Sigmoid colon (tissue), 7 donors: ENCODE measurements at places on chromosomes 5 and 9. TPM values are rescaled to one million over a fixed set of nuclear protein-coding genes. Genes with fewer than 3 reads are reported as not detected.

NLN gene
- 6.3 TPM for total RNA-seq

SEMA5A gene
- total RNA-seq = 2.1 TPM

COL23A1 gene
- total RNA-seq = 1.2 TPM

TNFSF15 gene
- total RNA-seq = 10.7 TPM

DNA sequence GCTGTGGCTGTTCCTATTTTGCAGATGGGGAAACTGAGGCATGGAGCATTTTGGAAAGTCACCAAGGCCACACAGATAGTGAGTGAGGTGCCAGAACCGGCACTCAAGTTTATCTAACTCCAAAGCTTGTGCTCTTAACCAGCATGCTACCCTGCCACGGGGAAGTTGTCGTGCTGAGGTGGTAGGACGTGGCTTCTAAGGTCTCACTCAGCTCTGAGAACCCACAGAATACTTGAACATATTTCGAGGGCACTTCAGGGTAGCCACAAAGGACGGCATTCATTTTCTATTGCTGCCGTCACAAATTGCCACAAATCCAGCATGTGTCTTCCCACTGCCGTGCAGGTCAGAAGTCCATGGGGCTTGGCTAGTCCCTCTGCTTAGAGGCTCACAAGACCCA, 116.7 kb downstream of the OLFM1 start:
- peaks cover 9% of the 10 kb centered on the region for H3K27me3 ChIP-seq
- DNase-seq = no peak
- no peaks in the 10 kb centered on the region for H3K4me1 ChIP-seq
- H3K36me3 ChIP-seq = no peaks in the 10 kb centered on the region
- no peak overlapping the region for H3K4me3 ChIP-seq
- no peak overlapping the region for H3K27ac ChIP-seq

CD72 gene
- total RNA-seq = 1.2 TPM

PIP5KL1 gene
- 4.2 TPM for total RNA-seq

DNA sequence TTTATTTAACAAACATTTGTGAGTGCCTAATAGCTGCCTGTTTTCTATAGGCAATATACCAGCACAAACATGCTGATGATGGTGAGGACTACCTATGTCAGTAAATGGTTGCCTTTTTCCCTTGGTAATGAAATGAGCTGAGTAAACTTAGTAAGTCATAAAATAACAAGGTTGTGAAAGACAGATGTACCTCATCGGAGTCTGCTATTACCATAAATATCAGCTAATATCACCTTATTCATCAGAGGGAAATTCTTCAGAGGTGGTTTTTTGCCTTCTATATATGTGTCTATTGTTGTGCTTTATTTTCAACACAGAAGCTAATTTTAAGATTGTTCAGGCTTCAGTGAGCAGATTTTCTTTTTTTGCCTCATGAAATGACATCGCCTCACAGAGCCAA, 1040.5 kb downstream of the DTWD2 start:
- no peaks in the 10 kb centered on the region for H3K4me1 ChIP-seq
- no peaks in the 10 kb centered on the region for H3K27me3 ChIP-seq
- no peak overlapping the region for H3K27ac ChIP-seq
- no peak overlapping the region for H3K4me3 ChIP-seq
- no peaks in the 10 kb centered on the region for H3K36me3 ChIP-seq

MGAT4B gene
- 30.1 TPM for total RNA-seq

DNA sequence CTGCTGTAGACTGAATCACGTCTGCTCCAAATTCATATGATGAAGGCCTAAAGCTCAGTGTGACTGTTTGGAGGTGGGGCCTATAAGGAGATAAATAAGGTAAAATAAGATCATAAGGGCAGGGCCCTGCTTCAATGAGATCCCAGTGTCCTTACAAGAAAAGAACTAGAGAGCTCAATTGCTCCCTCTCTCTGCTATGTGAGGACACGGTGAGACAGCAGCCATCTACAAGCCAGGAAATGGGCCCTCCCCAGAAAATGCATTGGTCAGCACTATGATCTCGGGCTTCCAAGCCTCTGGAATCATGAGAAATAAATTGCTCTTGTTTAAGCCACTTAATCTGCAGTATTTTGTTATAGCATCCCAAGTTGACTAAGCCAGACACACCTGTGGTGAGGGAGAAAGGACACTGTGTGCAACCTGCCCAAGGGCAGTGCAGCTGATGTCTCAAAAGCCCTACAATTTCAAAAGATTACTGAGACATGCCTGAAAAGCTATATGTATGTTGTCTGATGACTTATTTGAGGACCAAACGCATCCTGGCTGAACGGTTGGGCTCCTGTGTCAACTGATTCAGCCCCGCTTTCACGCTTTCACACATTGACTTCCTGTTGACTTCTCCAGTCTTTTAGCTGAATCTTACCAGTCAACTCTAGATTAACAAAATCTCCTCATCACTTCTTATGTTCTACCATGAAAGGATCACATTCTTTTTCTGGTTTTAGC, 13.2 kb downstream of the GZMK start:
- H3K4me3 ChIP-seq = no peak overlapping the region
- no peaks in the 10 kb centered on the region for H3K27me3 ChIP-seq
- H3K27ac ChIP-seq = no peak overlapping the region

NPR3 gene
- total RNA-seq = 17.6 TPM

IFNA2 gene
- total RNA-seq = not detected

GRCh38 chr9:70398145-70398556, 16.3 kb downstream of the KLF9 start:
- H3K4me3 ChIP-seq = no peak overlapping the region
- no peaks in the 10 kb centered on the region for H3K4me1 ChIP-seq
- H3K36me3 ChIP-seq = no peaks in the 10 kb centered on the region
- H3K27me3 ChIP-seq = no peaks in the 10 kb centered on the region
- H3K27ac ChIP-seq = peak overlapping the region; percentile 23

- no peak overlapping the region for H3K4me3 ChIP-seq
- no peaks in the 10 kb centered on the region for H3K4me1 ChIP-seq
- DNase-seq = no peak
- no peaks in the 10 kb centered on the region for H3K36me3 ChIP-seq
- no peak overlapping the region for H3K27ac ChIP-seq
Measured at GRCh38 chr5:135587721-135588663, 9.2 kb upstream of the CXCL14 start.

DNA sequence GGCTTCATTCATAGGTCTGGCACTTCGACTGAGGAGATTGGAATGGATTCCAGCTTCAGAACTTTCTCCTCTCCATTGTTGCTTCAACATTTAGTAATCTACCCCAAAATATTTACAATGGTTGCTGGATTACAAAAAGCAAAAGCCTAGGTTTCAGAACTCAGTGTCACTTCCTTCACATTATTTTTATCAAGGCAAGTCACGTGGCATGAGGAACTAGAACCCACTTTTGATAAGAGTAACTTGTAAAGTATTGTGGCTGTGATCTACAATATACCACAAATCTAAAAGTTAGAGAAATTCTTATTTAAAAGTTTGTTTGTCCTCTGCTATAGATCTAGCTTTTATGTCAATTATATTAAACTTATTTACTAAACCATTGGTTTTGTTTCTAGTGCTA, 39.7 kb upstream of the ANKDD1B start:
- no peak overlapping the region for H3K27ac ChIP-seq
- no peak for DNase-seq
- no peaks in the 10 kb centered on the region for H3K27me3 ChIP-seq
- H3K4me3 ChIP-seq = no peak overlapping the region
- no peaks in the 10 kb centered on the region for H3K36me3 ChIP-seq

GRCh38 chr9:120655005-120655622, 59.2 kb downstream of the MEGF9 start:
- H3K4me1 ChIP-seq = no peaks in the 10 kb centered on the region
- H3K27me3 ChIP-seq = no peaks in the 10 kb centered on the region
- no peak overlapping the region for H3K4me3 ChIP-seq
- DNase-seq = no peak

DNA sequence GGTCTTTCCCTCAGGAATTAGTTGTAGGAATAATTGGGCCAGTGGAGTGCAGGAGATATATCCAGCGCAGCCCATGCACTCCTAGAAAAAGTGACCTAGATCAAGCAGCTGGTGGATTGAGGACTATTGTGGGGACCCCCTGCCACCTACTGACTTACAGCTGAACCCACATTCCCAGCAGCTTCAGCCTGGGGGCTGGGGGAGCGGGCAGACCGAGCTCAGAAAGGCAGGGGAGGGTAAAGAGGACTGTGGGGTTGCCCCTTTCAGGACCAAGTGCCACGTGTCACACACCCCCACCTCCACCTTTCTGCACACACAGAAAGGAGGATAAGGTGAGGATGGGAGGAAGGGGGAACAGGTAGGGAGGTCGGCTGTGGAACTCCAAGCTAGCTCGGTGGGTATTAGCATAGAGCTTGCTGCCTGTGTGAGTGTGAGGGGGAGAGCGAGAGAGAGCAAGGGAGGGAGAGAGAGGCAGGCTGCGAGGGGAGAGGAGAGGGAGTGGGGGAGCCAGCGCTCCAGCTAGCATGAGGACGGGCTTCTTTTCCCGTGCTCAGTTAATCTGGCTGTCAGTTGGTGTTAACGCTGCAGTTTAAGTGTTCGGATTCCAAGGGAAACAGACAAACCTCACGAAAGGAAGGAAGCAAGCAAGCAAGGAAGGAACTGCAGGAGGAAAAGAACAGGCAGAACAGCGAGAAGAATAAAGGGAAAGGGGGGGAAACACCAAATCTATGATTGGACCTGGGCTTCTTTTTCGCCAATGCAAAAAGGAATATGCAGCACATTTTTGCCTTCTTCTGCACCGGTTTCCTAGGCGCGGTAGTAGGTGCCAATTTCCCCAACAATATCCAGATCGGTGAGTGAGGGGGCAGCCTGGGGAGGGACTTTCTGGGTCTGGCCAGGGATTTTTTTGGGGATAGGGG, at the start of gene GRIA1:
TSS of gene GRIA1 (plus strand) at position 553 of the 920 bp plus-strand sequence.
- H3K27ac ChIP-seq = no peak within 1 kb of the TSS
- no peak for DNase-seq
- no peaks in the 10 kb centered on the region for H3K27me3 ChIP-seq

GRCh38 chr9:110531776-110532175, 47.8 kb downstream of the SVEP1 start:
- H3K27ac ChIP-seq = no peak overlapping the region
- peaks cover 7% of the 10 kb centered on the region for H3K4me1 ChIP-seq
- H3K4me3 ChIP-seq = no peak overlapping the region
- H3K27me3 ChIP-seq = no peaks in the 10 kb centered on the region
- no peak for DNase-seq

GRCh38 chr9:127204771-127205470, 59.7 kb upstream of the GARNL3 start:
- peaks cover 15% of the 10 kb centered on the region for H3K4me1 ChIP-seq
- H3K36me3 ChIP-seq = no peaks in the 10 kb centered on the region
- DNase-seq = peak; percentile 66

GRCh38 chr9:4293293-4293941, 6.5 kb downstream of the GLIS3 start:
- no peak overlapping the region for H3K4me3 ChIP-seq
- H3K4me1 ChIP-seq = peaks cover 22% of the 10 kb centered on the region
- no peaks in the 10 kb centered on the region for H3K36me3 ChIP-seq
- no peak overlapping the region for H3K27ac ChIP-seq

GRCh38 chr5:19270153-19270552, 717.8 kb downstream of the CDH18 start:
- no peaks in the 10 kb centered on the region for H3K4me1 ChIP-seq
- no peaks in the 10 kb centered on the region for H3K36me3 ChIP-seq

- H3K4me1 ChIP-seq = peaks cover 73% of the 10 kb centered on the region
- no peaks in the 10 kb centered on the region for H3K36me3 ChIP-seq
- H3K4me3 ChIP-seq = no peak overlapping the region
Measured at GRCh38 chr5:139186752-139187326, 11.3 kb downstream of the SIL1 start.

- H3K4me3 ChIP-seq = no peak overlapping the region
- H3K27ac ChIP-seq = no peak overlapping the region
- DNase-seq = no peak
- H3K4me1 ChIP-seq = no peaks in the 10 kb centered on the region
Measured at GRCh38 chr9:82558855-82559630, 503.9 kb downstream of the RASEF start.

DNA sequence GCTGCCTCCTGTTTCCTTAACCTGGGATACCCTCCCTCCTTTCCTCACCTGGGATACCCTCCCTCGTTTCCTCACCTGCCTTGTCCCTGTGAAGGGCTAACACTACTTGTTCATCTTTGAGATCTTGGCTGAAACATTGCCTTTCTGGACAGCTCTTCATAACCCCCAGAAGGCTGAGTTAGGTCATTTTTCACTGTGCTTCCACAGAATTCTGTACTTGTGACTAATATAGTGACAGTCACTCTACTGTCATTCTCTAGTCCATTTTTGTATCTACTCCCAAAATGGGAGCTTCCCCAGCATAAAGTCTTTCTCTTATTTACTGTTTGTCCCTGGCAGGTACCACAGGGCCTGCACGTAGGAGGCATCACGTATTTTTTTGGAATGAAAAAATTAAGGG, 21.5 kb upstream of the DAB2 start:
- no peaks in the 10 kb centered on the region for H3K27me3 ChIP-seq
- H3K4me1 ChIP-seq = no peaks in the 10 kb centered on the region
- no peak for DNase-seq
- H3K36me3 ChIP-seq = no peaks in the 10 kb centered on the region

DNA sequence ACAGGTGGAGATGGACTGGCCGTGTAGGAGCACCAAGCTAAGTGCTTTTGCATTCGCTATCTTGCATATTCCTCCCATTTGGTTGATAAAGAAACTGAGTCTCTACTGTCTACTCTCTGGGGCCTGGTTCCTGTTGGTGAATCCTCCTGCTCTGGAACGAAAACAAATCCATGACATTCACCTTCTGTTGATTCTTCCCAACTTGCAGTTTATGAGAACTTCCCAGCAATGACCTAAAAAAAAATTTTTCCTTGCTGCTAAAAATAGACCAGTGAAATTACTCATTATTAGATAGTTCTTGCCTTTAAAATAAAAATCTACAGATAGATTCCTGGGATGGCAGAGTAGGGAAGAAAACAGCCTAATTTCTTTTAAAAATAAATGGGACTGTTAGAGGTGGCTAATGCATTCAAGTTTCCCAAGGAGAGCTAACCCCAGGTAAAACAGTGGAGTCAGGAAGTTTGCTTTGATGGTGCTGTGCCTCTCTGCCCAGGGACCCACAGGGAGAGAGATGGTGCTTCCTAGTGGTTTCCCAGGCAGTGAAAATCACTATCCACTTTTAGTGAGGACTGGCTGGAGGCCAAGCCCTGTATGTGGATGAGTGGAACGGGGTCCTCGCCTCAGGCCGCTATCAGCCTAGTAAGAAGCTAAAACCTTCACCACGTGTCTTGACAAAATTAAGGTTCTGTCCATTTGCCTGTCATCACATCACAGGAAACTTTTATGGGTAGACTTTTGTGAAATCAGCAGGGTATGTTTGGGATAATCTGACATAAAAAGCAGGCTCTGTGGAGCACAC, 68.4 kb upstream of the NR3C1 start:
- H3K4me1 ChIP-seq = no peaks in the 10 kb centered on the region
- no peaks in the 10 kb centered on the region for H3K36me3 ChIP-seq
- no peak overlapping the region for H3K4me3 ChIP-seq
- no peaks in the 10 kb centered on the region for H3K27me3 ChIP-seq
- no peak overlapping the region for H3K27ac ChIP-seq
- DNase-seq = no peak
